ENCODE measurements at places on chromosomes 2 and 18. TPM values are rescaled to one million over a fixed set of nuclear protein-coding genes. Genes with fewer than 3 reads are reported as not detected.

DNA sequence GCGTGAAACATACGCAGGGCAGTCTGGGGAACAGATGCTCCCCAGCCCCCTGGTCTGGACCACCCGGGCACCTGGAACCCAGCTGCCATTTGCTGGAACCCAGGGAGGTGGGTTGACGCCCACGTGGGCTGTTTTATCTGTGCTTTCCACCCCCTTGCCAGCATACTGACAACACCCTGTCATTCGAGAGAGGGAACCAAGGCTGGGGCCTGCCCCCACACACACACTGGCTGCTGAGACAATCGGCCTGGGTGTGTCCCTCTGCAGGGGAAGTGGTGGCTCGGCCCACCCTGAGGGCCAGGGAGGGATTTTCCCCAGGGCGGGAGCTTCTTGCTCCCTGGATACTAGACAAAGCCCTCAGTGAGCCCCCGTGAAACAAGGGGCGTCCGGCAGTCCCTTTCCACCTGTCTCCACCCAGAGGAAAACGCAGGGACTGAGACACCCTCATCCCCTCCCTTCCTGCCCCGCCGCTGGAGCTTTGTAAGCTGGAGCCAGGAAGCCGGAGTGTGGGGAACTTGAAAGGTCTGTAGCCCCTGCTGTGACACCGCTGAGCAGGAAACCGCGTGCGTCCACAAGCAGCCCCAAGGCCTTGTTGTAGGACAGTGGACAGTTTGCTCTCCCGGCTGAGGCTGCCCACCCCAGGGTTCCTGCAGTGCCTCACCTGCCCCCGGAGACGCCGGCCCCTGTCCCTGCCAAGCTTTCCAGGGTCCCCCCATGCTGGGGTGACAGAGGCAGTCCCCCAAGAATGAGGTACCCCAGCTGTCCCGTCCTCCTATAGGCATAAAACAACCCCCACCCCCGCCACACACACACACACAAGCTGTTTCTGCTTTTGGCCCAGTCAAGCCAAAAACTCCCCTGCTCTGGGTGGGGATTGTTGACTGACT lies 14.1 kb upstream of the KLF11 start:
- DNase-seq = peak; percentile 84

- no peak for DNase-seq
Observed at GRCh38 chr18:79380816-79381806, 14.6 kb upstream of the NFATC1 start.

GRCh38 chr2:19348692-19349091 lies 9.7 kb downstream of the OSR1 start:
- DNase-seq = no peak

DNA sequence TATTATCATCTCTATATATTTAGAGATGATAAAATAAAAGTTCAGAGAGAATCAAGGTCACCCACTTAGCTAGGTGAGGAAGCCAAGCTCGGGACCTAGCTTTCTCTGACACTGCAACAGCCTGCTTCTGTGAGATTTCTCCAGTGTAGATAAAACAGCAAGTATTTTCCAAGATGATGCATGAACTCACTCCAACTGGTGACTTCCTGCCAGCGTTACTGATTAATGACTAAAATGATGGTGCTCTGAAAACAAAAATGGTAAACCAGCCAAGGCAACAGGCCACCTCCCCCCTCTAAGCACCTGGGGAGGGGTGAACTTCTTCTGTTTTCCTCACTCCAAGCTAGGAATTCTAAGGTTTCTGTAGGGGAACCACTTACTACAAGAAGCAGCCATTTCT lies 510.2 kb upstream of the ID2 start:
- DNase-seq = peak; percentile 21

GRCh38 chr2:178787934-178788333 lies 19.3 kb downstream of the TTN start:
- no peak for DNase-seq

- DNase-seq = no peak
Observed at GRCh38 chr18:57767259-57768050, 35.7 kb downstream of the ATP8B1 start.

Gene ALLC
- not detected for total RNA-seq

Gene CMPK2
- total RNA-seq = 12.7 TPM

Gene NGEF
- total RNA-seq = 37.5 TPM

Gene APCDD1
- not detected for total RNA-seq

Gene DSEL
- total RNA-seq = 6.8 TPM

Measured in A172 (cell line).